ENCODE measurements at places on chromosomes 12 and 14. TPM values are rescaled to one million over a fixed set of nuclear protein-coding genes. Genes with fewer than 3 reads are reported as not detected.

The GLIPR1L1 gene
- not detected for total RNA-seq

The OVCH1 gene
- not detected for total RNA-seq

The TAS2R50 gene
- not detected for total RNA-seq

The PFDN5 gene
- 251 TPM for total RNA-seq

- no peak for DNase-seq
Observed at GRCh38 chr12:26732005-26732908, 100.7 kb downstream of the ITPR2 start.

DNA sequence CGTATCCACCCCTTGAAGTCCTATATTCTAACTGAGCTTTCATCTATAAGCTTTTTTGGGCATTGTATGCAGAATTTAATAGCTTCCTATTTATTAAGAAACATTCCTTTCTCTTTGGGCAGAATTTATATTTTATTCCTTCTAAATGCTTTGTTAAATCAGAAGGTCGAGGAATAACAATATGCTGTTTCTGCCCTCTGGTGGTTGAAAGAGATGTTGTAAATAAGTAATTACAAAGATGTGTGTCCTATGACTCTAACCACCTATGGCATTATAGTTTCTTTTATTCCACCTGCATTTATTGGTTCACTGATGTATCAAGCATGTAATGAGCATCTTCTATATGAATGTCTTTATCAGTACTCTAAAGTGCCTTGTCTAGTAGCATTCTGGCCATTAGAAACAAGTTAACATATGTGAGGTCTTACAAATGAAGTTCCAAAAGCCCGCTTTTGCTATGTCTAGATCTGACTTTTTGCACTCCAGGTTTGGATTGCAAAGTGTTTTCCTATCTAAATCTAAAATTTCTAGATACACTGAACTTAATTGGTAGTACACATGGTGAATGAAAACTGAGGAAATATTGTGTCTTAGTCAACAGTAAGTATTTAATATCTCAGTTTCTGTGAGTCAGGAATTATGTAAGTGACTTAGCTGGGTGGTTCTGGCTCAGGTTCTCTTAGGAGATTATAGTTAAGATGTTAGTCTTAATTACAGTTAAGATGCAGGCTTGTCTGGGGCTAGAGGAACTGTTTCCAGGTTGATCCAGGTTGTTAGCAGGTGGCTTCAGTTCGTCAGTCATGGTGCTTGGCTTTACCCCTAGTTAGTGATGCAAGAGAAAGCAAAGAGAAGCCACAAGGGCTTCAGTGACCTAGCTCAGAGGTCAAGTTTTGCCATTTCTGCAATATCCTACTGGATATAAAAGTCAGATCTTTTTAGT is 57.5 kb downstream of the PLEKHA5 start:
- no peak for DNase-seq

DNA sequence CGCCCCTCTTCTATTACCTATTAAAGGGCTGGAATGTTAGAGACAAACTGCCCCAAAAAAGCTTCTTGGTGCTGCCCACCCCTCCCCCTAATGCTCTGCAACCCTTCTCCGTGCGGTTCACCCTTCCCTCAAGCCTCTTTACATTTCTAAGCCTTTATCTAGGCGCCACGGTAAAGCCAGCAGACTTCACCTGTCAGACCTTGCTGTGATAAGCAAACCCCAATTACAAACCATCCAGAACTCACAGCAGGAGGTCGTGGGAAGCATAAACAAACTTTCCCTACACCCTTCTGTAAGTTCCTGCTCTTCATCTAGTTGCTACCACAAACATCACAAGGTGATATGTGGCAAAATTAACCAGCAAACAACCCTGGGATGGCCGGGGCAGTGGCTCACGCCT is 56.8 kb downstream of the MOK start:
- DNase-seq = no peak

DNA sequence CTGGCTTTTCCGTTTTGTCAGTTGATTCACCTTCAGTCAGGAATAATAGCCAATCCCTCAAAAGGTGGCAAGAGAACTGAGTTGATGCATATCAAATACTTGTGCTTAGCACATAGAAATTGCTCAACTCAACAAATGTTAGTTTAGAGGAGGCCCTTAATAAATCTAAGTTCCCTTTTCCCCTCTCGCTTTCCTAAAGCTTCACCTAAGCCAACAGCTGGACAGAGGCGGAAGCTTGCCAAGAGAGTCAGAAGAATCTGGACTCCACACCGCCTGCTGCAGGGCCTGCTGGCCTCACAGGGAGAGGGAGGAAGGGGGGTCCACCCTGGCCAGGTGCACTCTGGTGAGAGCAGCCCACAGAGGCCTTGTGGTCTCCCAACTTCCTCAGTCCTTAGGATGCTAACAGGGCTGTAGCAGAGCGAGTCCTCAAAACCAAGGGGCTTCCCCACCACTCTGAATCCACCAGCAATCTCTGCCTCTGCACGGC is 213.1 kb downstream of the CHST11 start:
- DNase-seq = no peak

GRCh38 chr12:64792128-64792527 is 32.3 kb upstream of the TBC1D30 start:
- no peak for DNase-seq

DNA sequence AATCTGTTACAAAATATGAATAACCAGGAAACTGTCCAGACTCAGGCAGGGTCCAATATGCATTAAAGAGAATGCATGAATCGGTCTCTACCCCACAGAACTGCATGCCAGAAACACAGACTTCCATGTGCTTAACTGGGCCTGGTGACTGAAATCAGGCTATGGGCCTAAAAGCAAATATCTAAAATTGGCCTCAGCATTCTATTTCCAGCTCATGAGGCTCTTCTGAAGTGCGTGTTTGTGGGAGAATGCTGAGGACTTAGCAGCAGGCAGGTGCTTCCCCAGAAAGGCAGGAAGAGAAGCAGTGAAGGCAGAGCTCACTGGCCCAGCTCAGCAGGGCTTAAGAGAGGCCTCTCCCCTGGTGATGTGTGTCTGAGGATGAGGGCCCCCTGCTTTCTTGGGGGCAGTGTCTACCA is 48.5 kb downstream of the ADGRD1 start:
- no peak for DNase-seq

DNA sequence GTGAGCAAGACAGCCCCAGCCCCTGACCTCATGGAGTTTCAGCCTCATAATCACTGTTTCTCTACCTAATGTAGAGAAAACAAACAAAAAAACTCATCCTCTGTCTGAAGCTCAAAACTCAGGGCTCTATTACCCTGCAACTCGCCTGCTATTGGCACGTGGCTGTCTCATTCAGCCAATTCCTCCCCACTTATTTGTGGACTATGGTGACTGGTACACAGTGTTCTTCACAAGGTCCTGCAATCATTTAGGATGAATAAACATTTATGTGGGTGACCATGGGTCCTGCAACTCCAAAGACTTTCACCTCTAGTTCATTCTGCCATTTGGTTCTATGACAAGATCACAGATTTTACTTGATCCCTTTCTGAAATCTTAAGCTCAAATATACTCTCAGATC is 4.7 kb downstream of the PPP2R3C start:
- no peak for DNase-seq

DNA sequence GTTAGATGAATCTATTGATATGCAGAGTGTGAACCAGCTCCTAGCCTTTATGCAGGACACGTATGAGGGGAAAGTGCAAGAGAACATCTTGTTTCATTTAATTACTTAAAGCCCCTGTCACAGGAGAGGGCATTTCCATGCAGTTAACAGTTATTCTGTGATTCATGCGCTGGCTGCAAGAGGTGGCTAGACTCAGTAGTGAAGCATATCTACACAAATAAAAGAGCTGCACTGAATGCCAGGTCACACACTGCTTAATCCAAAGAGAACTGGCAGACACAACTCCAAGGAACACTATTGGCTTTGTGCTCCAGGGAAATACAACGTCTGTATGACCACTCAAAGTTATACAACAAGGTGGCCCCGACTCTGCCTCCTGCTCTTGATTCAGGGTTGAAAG is 394.1 kb downstream of the C12orf75 start:
- no peak for DNase-seq

GRCh38 chr12:131051155-131051473 is 97.4 kb downstream of the ADGRD1 start:
- no peak for DNase-seq

- no peak for DNase-seq
Observed at GRCh38 chr14:32724867-32725471, 213.7 kb upstream of the NPAS3 start.

All from esophagus squamous epithelium (tissue), 5 donors.